ENCODE measurements at places on chromosomes 4 and X.
A peak's percentile ranks its signal among the peaks of the same experiment; 100 is the strongest.

GRCh38 chr4:33086331-33086925, 2366.3 kb downstream of the PCDH7 start:
- DNase-seq, result no peak

- no peak for DNase-seq
These were observed 148.7 kb downstream of the FSTL5 start for GRCh38 chr4:162015090-162015489.

GRCh38 chrX:13147147-13147546, 102.7 kb upstream of the FAM9C start:
- DNase-seq, result no peak

GRCh38 chr4:75512386-75513211, 1.6 kb downstream of the RCHY1 start:
- peak; percentile 21 for DNase-seq

DNA sequence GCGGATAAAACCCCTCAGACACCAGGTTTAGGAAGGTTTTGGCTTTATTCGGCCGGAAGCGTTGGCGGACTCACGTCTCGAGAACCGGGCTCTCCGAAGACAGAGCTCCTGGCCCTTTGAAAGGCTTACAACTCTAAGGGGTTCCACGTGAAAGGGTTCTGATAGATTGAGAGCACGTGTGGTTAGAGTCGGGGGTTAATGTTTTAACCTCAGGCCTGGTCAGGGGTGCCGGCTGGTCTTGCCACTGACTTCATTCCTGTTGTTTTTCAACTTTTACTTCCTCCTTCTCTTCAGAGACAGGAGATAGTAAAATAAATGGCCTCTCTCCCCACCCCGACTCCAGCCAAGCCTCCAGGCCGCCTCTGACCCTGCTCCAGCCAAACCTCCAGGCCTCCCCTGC, 4.7 kb upstream of the ASMT start:
- no peak for DNase-seq

DNA sequence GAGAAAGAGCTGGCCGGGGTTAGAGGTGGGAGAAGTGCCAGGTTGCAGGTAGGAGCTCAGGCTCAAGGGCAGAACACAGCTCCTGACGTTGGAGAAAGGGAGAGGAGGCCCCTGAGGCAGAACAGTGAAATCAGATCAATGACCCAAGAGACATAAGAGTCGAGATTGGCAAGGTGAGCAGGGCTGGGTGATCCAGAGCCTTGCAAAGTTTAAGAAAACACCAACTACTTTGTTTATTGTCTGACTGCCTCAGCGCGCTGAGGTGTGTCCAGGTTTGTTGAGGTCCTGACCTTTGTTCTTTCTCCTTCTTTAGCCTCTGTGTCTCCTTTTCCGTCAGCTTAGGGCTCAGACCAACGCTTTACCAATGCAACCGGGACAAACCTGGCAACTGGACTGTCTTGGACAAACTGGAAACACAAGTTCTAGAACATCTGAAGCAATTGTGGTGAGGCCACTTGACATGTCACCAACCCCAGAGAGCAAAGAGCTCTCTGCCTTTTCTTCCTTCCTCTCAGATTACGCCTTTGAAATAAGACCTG, 28.3 kb downstream of the CHRNA9 start:
- DNase-seq, result peak; percentile 28

- no peak for DNase-seq
These were observed 127.2 kb upstream of the SLIT2 start for GRCh38 chr4:20124317-20125026.

DNA sequence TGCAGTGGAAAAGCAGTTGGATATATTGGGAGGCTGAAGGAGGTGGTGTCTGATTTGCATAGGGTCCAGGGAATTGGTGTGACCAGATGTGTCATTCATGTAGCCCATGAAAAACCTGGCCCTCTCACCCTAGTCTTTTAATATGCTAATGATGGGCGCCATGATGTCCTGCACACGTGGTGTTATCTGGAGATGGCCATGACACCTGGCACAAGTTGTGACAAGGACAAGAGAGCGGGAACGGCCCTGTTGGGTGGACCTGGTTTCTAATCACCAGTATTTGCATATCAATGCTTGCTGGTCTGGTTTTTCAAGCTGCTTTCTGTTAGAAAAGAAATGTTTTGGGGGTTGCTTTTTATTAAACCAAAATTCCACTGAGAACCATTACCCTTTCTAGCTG, 87.4 kb downstream of the ZXDA start:
- no peak for DNase-seq

GRCh38 chr4:86670756-86671155, 76.6 kb downstream of the PTPN13 start:
- DNase-seq, result no peak

DNA sequence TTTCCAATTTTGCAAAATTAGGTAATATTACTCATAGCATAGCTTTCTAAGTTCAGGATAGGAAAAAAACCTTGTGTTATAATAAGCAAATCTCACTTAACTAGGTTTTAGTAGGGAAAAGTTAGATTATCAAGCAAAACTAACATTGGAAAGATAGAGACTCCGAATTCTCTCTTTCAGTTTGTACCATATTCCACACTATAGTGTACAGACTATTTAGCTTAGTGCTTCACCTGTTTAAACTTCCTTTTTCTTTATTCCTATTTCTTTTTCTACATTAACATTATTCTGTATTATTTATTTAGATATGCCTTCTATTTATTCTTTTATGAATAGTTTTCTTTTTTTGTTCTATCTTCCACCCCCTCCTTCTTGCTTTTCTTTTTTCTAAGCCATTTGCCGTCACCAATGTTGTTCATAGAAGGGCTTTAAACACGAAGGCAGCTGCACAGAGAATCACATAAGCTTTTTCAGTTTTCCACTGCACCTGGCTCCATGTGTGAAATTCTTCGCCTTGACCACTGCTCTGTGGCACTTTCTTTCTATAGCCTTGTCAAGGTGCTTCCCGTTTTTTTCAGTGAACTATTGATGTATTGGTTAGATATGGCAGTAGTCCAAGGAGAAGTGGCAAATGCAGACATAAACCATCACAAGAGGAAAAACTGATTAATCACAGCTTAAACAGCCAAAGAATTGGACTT, 8.5 kb downstream of the PCDH10 start:
- DNase-seq, result no peak

DNA sequence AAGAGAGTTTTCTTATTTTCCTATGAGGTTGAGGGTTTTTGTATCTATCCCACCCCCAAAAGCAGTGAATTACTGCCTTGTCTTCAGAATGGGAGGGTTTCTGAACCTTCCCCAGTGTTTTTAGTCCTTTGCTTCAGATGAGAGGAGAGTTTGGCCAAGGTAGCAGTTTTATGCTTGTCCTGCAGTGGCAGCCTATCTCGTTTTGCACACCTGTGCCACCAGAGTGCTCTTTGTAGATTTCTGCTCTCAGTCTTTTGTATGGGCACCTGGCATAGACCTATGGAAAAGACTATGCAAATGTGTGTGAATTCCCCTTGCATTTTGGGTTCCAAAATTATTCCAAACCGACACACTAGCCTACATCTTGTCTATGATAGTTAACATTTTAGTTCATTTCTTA, 5.8 kb downstream of the TBC1D19 start:
- DNase-seq, result no peak

GRCh38 chr4:152422817-152423320, 113.0 kb downstream of the FBXW7 start:
- no peak for DNase-seq

DNA sequence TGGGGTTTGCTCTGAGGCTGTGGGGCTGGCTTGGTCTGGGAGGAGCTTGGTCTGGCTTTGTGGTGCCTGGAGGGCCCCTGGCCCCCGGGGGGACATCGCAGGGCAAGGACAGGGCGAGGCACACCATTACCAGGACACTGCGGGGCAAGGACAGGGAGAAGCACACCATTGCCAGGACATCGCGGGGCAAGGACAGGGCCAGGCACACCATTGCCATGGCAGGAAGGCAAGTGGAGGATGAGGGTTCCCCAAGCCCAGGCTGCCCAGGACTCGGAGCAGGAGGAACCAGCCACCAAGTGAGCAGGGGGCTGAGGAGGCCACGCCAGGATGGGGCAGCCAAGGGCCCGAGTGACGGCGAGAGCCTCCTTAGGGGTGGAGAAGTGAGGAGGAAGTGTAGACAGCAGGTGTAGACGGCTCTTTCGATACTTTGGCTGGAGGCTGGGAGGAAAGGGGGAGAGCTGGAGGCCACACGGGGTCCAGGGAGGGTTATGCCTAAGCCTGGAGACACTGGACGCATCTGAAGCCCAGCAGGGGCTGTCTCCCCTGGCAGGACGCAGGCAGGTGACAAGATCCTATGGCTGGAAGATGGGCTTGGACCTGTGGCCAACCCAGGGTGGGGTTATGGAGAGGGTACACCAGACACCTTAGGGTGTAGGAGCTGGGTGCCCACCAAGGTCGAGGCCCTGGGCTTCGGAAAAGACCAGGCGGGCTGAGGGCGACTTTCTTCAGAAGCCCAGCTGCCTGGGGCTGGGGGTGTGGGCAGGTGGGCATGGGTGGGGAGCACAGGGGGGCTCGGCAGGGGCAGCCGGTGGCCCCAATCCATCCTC, 7.3 kb downstream of the NKX1-1 start:
- no peak for DNase-seq

- no peak for DNase-seq
These were observed 324.9 kb downstream of the PPP3CA start for GRCh38 chr4:101022151-101023024.

- no peak for DNase-seq
These were observed 29.1 kb downstream of the PHOX2B start for GRCh38 chr4:41719417-41719816.

- no peak for DNase-seq
These were observed 21.7 kb upstream of the SEC24B start for GRCh38 chr4:109411964-109412363.

DNA sequence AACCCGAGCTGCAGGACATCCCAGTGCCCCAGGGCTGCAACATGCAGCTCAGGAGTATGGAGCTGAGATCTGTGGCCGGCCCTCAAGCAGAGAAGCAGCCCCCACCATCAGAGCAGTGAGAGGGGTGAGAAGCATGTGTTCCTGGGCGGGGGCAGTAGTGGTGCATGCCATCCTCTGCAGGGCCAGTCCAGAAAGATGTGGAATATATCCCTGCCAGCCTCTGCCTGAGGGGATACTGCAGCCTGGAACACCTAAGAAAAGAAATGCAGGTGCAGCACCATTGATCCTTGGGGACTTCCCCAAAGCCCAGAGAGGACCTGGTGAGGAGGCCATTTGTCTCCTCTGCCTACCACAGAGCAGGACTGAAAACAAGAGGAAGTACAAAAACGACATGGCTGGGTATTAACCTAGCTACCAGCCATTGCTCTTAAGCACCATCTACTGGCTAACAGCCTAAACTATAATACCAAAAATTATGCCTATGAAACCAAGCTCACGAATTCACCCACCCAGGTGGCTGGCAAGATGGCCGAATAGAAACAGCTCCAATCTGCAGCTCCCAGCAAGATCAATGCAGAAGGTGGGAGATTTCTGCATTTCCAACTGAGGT, 158.8 kb downstream of the ADGRA3 start:
- peak; percentile 43 for DNase-seq

- DNase-seq, result no peak
These were observed 21.1 kb downstream of the CPZ start for GRCh38 chr4:8613421-8614364.

GRCh38 chr4:3436798-3437581, 4.8 kb upstream of the HGFAC start:
- no peak for DNase-seq

GRCh38 chrX:55450259-55450658, 1.7 kb upstream of the MAGEH1 start:
- DNase-seq, result no peak

- peak; percentile 97 for DNase-seq
These were observed 21.7 kb upstream of the CD38 start for GRCh38 chr4:15756361-15756861.

DNA sequence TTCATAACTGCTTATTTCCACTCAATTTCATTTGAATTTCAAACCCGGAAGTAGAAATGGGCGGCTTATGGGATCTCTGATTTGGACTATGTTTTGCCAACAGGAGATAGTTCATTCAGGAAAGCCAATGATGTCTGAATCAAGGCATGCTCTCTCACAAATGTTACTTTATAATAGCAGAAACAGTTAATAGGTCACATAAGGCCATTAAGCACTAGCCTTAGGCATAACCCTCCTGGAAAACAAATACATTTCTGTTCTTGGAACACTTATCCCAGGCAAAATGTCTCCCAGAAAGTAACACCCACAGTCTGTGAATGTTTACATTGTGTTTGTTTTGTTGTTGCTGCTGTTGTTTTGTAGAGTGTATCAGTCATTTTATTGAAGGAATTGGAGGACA, 1347.2 kb upstream of the PCDH7 start:
- DNase-seq, result no peak

DNA sequence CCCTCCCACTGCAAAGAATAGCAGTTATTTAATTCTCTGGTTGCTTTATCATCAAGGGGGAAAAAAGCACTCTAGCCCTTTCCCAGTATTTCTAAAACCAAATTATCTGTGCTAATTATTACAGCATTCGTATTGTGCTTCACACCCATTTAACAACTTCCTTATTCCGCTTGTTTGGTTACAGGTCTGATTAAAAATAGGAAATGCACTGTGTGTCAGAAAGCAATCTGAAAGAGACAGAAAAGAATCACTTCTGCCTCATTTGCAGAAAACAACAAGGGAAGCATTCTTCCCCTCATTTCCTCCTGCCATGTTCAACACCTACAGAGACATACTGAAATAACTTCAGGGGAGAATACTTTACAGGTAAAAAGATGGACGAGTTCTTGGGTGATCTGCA, 114.9 kb upstream of the MAP3K15 start:
- no peak for DNase-seq

All from Jurkat, Clone E6-1 (cell line).